ENCODE measurements at places on chromosomes 3 and 15.

DNA sequence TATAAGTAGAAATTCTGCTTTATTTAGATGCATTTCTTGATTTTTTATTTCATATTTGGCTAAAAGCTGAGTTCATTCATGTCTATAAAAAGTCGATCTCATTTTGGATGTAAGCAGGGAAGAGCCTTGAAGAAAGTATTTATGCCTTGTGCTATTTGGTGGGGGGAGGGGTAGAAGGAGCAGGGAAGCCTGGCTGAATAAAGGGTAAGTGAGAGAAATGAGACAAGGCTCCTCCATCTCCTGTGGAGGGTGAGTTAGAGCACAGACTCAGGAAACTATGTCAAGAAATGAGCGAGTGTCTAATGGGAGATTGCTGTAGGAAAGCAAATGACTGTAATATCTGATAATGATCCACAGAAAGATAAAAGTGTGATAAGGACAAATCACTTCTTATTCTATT, 121.8 kb upstream of the ATP11B start:
- DNase-seq = no peak

DNA sequence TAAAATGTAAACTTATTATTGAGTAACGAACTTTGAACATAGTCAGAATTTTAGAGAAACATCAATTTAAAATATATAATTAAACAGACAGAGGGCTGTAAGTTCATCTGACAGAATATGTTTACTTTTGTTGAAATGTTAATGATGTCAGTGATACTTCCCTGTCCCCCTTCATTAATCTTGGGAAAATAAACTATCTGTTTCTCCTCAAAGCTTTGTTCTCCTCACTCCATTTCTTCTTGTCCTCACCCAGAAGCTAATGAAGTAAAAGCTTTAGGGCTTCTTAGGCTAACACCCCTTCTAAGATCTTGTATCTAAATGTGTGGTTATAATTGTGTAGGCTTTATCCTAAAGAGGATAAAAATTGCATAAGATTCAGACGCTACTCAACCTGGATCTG, 1031.8 kb downstream of the FHIT start:
- DNase-seq = no peak

GRCh38 chr3:143648218-143648617, 200.1 kb downstream of the SLC9A9 start:
- DNase-seq = no peak

DNA sequence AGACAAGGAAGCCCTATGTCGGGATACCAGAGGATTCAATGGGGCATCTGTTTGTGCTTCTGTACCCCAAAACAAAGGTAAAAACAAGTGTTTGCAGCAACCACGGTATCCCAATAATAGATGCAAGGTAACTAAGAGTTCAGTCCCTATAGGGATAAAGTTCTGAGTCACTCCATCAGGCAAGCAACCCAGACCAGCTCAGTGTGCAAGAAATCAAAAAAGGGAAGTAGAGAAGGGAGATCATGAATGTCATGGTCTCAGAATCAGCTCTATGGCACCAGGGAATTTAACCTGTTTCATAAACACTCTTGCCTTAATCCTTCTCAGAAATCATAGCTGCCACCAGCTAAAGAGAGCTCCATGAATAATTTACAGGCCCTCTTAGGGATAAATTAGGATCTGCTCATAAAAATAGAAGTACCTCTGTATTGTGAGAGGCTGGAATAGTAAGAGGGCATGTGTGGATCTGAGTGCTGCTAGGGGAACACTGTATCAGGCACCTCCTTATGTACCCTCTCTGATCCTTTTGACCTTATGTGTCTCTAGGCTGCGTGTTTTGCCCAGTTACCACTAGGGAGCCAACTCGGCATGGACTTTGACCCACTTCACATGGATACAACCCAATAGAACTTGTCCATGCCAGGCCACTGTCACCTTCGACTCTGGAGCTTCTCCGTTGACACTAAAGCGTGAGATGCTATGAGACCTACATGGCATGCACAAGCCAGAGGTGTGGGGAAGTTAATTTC, 754.6 kb downstream of the AGBL1 start:
- DNase-seq = no peak

GRCh38 chr3:172040078-172040980, 951 bp downstream of the FNDC3B start:
- peak; percentile 58 for DNase-seq

DNA sequence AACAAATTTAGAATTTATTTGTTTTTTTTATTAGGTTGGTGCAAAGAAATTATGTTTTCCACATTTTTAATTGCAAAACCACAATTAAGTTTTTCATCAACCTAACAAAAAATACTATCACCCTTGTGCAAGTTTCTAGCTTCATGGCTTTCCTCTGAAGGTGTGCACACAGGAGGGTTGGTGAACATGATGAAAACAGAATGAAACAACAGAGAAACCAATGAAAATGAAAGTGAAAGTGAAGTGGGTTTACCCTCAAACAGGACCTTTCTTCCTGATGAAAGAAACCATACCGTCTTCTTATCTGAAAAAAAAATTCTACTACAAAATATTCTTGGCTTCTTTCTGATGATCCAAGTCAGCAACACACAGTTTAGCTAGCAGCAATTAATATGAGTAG, 71.9 kb upstream of the FEZF2 start:
- DNase-seq = no peak

- DNase-seq = no peak
These were observed 6.7 kb upstream of the NCEH1 start for GRCh38 chr3:172717493-172718088.

- DNase-seq = no peak
These were observed 393.1 kb downstream of the PLOD2 start for GRCh38 chr3:145767909-145768308.

- no peak for DNase-seq
These were observed 803.5 kb downstream of the PLOD2 start for GRCh38 chr3:145357453-145357852.

GRCh38 chr15:76512971-76513370, 176.4 kb downstream of the ISL2 start:
- DNase-seq = no peak

- DNase-seq = no peak
These were observed 71.1 kb downstream of the TBL1XR1 start for GRCh38 chr3:177126015-177126773.

GRCh38 chr3:39388741-39389248, 5.6 kb downstream of the SLC25A38 start:
- DNase-seq = no peak

- no peak for DNase-seq
These were observed 32.7 kb upstream of the RPS17 start for GRCh38 chr15:82572986-82573385.

GRCh38 chr15:65401611-65402240, 21.0 kb downstream of the IGDCC4 start:
- no peak for DNase-seq

DNA sequence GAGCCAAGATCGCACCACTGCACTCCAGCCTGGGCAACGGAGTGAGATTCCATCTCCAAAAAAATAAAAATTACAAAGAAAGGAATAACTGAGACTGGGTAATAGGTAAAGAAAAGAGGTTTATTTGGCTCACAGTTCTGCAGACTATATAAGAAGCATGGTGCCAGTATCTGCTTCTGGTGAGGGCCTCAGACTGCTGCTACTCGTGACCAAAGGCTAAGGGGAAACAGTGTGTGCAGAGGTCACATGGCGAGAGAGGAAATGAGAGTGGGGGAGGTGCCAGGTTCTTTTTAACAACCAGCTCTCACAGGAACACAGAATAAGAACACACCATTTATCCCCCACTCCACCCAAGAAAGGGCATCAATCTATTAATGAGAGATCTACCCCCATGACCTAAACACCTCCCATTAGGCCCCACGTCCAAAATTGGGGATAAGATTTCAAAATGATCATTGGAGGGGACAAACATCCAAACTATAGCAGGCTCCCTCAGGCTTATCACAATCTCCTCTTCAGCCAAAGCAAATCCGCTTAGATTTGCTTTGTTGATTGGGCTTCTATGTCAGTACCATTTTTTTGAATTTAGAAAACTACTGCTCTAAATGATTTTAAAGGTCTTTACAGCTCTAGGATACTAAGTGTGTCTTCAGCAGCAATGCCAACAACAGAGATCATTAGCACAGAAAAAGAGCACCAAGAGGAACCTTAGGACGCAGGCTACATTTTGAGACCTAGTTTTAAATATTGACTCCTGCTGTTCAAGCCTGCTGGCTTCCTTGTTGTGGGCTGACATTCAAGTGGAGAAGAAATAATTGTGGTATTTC, 84.2 kb upstream of the TBL1XR1 start:
- no peak for DNase-seq

- DNase-seq = no peak
These were observed 85.9 kb upstream of the ZBTB20 start for GRCh38 chr3:115233021-115233420.

Measured in mesothelial cell of epicardium (in vitro differentiated cells).